BJ (cell line): ENCODE measurements at places on chromosomes 1 and 21. TPM values are rescaled to one million over a fixed set of nuclear protein-coding genes. Genes with fewer than 3 reads are reported as not detected.

Gene MR1
- polyA plus RNA-seq: 25.0 and 36.2 TPM in 2 replicates

DNA sequence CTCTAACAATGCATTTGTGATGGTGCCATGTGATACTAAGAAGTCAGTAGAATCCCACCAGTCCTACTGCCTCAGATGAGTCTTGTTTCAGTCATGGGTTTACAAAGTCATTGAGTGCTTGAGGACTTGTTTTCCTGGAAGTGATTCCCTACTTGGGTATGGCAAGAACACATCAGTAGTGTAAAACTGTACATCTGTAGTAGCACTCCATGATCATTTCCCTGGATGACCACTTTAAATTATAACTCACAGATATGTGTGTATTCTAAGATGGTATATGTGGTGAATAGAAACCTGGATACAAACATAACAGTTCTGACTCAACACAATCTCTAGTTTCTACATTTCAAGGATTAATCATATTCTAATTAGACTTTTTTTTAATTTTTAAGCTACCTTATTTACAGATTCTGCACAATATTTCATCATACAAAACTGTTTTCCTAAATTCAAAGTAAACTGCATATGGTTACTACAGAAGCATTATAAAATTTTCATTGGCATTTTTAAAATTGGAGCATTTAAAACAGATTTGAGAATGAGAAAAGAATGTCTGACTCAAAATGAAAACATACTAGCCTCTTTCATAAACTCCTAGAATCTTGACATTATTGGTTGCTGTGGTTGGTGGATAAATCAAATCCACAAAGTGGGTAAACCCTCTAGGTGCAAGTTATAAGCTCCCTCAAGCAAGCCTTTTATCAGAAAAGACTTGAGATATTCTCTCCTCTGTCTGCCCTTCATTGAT lies 6.8 kb upstream of the PSMG1 start:
- peak; percentile 37 for DNase-seq

DNA sequence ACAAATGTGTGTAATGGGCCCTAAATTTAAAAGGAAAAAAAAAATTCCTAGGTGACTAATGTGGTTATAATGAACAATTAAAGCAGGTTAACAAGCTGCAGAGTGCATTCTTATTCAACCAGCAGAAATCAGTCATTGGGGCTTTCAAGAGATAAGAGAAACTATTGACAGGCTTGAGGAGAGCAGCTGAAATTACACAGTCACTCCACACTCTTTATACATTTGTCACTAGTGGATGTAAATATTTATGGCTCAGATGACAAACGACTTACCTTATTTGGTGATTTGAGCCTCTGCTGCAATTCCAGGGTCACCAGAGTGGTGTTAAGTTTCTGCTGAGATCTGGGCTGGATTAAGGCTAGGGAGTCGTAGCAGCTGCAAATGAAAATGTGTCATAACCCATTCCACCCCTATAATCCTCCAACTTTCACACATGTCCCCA lies 896.3 kb downstream of the TTLL7 start:
- peak; percentile 35 for DNase-seq

DNA sequence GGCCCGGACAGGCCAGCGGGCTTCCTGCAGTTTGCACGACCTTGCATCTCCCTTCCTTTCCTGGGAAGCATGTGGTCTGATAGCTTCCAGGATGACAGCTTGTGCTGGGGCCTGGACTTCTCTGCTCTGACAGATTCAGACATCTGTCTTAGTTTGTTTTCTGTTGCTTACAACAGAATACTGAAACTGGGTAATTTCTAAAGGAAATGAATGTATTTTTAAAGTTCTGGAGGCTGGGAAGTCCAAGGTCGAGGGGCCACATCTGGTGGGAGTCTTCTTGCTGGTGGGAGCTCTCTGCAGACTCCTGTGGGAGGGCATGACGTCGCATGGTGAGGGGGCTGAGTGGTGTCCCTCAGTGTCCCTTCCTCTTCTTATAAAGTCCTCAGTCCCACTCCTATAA lies 35.3 kb upstream of the TENT5B start:
- DNase-seq: no peak

GRCh38 chr1:84712276-84712874 lies 22.1 kb upstream of the SSX2IP start:
- DNase-seq: no peak

DNA sequence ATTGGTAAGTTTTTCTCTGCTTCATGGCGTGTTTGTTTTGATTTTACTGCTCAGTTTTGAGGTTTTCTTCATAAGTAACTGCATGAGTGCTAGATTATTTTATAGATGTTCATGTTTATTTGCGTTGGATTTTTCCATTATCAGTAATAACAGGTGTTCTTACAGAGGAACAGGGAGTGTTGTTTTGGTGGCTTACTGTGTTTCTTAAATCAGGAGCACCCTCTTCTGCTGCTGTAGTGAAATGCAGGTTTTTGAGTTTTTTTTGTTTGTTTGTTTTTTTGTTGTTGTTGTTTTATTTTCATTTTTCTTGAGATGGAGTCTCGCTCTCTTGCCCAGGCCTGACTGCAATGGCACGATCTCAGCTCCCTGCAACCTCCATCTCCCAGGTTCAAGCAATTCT lies 32.6 kb downstream of the CTBS start:
- no peak for DNase-seq

DNA sequence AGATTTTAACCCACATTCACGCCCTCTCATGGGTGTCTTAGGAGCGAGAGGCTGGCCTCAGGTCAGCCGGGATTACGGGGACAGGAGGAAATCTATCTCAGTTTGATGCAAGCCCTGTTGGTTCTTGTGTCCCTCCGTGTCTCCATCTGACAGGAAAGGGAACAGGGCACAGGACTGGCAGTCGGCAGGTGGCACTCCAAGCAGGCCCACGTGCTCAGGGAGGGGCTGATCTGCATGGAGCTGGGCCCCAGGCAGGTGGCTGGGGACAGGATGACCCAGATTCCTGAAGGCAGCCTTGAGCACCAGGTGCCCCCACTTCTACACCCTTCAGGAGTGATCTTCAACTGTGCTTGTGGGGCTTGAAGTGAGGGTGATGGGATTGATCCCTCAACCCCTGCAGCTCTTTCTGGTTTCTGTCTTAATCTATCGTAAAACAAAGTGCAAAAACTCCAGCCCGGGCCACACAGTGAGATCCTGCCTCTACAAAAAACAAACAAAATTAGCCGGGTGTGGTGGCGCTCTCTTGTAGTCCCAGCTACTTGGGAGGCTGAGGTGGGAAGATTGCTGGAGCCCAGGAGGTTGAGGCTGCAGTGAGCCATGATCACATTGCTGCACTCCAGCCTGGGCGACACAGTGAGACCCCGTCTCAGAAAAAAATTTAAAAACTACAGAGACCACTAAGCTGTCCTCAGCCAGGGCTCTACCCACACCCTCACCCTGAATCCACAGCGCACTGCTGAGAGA lies 8.3 kb downstream of the PLEKHG5 start:
- DNase-seq: no peak

- DNase-seq: no peak
Observed at GRCh38 chr1:180029524-180030135, 75.0 kb downstream of the CEP350 start.

DNA sequence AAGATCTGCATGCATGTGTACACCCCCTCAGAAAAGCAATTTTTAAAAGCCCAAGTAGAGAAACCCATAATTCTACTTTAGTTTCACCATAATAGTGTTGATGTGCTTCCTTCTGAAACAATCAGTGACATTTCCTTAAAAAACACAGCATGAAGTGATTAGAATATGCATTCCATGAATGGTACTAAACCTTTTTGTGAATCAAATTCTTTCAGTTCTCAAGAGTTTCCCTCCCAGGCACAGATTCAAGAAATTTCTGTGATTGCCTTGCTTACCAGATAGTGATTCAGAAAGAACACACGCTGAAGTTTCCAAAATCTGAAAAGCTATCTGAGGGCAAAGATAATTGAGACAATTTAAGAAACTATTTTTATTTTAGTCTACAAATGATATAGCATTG lies 136.4 kb upstream of the ADGRL2 start:
- peak; percentile 59 for DNase-seq

- DNase-seq: no peak
Observed at GRCh38 chr1:156886583-156887281, 6.8 kb upstream of the PEAR1 start.

Gene NIBAN1
- 28.2 and 39.4 TPM in 2 replicates for polyA plus RNA-seq

DNA sequence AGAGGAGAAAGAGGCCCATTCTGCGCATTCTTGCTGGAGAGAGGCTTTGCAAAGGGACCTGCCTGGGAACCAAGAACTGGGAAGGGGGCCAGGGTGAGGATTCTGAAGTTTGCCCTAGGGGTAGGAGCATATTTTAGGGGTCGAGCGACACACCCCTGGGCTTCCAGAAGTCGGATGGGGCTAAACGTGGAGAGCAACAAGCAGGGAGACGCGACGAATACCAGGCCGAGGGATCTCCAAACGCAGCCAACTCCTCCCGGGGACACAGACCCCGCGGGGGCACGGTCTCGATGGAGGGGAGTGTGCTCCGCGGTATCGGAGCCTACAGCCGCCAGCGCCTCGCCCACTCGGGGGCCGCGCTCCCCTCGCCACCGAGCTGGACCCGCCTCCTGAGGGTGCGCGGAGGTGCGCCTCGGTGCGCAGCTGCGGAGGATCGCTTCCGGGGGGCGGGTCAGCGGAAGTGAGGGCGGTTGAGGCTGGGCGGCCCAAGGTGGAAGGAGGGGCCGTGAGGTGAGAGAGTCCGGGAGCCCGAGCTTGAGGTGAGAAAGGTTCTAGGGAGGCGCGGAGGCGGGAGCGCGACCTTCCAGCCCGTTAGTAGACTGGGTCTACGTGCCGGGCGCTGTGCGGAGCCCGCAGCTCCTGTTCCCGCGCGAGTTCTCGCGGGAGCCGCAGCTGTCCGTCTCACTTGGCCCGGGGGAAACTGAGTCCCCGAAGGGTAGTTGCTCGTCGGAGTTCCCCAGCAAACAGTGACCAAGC lies at the start of gene MTFR1L:
Gene MTFR1L, plus strand, starts transcription at position 464 of the 756 bp plus-strand sequence. CDS start 3,151 bp downstream, outside the sequence.
- DNase-seq: no peak

GRCh38 chr1:103341377-103341880 lies 184.1 kb upstream of the RNPC3 start:
- DNase-seq: no peak

Gene SPRR2A
- not detected in 2 replicates for polyA plus RNA-seq

GRCh38 chr1:57976216-57976615 lies 552.4 kb upstream of the DAB1 start:
- no peak for DNase-seq

- DNase-seq: no peak
Observed at GRCh38 chr1:27522432-27523336, 32.7 kb upstream of the WASF2 start.

Gene SLC6A9
- polyA plus RNA-seq: 29.2 and 53.9 TPM in 2 replicates

DNA sequence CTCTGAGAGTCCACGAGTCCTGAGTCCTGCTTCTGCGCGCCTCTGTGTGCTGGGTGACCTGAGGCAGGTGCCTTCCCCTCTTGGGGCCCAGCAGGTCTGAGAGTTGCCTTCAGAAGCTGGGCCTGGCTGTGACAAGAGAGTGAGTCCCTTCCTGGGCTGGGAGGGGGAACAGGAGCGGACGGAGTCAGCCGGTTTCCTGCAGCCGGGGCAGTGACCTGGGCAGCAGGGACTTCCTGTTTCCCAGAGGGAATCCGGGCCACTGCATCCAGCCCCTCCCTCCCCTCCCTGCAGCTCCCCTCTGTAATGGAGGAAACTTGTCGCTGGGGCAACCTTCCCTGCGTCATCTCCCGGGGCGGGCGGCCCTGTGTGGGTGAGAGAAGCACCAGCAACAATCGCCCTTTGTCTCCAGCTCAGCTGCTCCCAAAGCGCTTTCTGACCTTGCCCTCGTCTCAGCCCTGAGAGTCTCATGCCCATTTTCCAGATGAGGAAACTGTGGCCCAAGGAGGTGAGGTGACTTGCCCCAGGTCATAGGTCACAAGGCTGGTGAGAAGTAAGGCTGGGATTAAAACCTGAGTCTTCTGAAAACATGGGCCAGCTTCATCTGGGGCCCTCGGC lies 61.1 kb downstream of the SDC3 start:
- no peak for DNase-seq

- DNase-seq: no peak
Observed at GRCh38 chr1:107698161-107698560, 266.8 kb downstream of the VAV3 start.

Gene OLFML3
- 72.6 and 76.8 TPM in 2 replicates for polyA plus RNA-seq

- DNase-seq: no peak
Observed at GRCh38 chr1:234498448-234499118, 19.6 kb upstream of the TARBP1 start.

GRCh38 chr1:116465845-116466685 lies 93.0 kb downstream of the ATP1A1 start:
- no peak for DNase-seq

GRCh38 chr1:63486629-63487028 lies 36.4 kb downstream of the ITGB3BP start:
- no peak for DNase-seq

Gene FHAD1
- not detected in 2 replicates for polyA plus RNA-seq

Gene LCE3E
- not detected in 2 replicates for polyA plus RNA-seq

- no peak for DNase-seq
Observed at GRCh38 chr1:109089242-109090015, 1.1 kb upstream of the TMEM167B start.

DNA sequence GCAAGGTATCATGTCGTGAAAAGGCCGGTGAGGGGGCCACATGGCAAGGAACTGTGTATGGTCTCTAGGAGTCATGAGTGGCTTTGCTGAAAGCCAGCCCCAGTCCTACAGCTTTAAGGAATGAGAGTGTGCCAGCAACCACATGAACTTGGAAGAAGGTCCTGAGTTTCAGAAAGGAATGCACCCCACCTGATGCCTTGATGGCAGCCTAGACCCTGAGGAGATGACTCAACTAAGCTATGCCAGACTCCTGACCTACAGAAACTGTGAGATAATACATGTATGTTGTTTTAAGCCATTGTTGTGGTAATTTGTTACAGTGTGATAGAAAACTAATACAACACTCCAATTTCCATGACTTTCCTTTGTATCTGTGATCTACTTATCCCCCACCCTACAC lies 33.5 kb upstream of the AKT3 start:
- DNase-seq: no peak

DNA sequence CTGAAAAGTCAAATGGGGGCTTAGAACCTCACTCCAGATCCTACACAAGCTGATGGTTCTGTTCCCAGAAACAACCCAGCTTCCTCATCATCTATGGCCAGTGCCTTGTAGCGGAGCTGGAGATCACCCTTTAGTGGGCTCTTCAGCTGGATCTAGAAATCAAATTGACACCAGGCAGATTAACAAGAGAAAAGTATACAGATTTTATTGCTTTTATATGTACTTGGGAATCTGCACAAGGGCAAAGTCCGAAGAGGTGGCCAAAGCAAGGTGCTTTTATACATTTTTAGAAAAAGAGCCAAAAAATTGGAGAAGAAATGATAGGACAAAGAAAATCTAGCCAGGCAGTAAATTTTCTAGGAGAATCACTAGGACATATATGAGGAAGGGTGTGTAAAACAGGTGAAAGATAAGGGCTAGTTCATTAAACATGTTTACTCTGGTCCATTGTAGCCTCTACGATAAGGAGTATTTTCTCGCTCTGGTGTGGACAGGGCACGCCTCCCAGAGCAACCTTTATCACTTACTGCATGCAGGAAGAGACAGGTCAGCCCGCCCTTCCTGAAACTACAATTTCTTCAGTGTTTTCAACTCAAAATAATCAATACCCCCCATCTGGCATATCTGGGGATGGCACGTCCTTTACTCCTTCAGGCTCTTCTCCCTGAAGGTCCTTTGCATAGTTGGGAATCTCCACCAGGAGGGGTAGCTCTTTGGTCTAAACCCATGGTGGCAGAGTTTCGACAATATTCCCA lies 14.0 kb upstream of the LGALS8 start:
- DNase-seq: no peak
